ENCODE measurements at places on chromosomes 11 and 22. TPM values are rescaled to one million over a fixed set of nuclear protein-coding genes. Genes with fewer than 3 reads are reported as not detected.

MYBPC3 gene
- total RNA-seq: not detected

DRD4 gene
- total RNA-seq: 0.31 TPM

OR4S2 gene
- total RNA-seq: not detected

PRG3 gene
- not detected for total RNA-seq

DTX4 gene
- total RNA-seq: 0.24 TPM

MMP3 gene
- not detected for total RNA-seq

PSMC3 gene
- 219 TPM for total RNA-seq

PHLDA2 gene
- 2.1 TPM for total RNA-seq

GRCh38 chr22:33986167-33986771 is 66.0 kb upstream of the LARGE1 start:
- no peak overlapping the region for H3K4me3 ChIP-seq
- no peaks in the 10 kb centered on the region for H3K27me3 ChIP-seq
- no peaks in the 10 kb centered on the region for H3K4me1 ChIP-seq
- H3K36me3 ChIP-seq: no peaks in the 10 kb centered on the region
- no peak overlapping the region for H3K27ac ChIP-seq

DNA sequence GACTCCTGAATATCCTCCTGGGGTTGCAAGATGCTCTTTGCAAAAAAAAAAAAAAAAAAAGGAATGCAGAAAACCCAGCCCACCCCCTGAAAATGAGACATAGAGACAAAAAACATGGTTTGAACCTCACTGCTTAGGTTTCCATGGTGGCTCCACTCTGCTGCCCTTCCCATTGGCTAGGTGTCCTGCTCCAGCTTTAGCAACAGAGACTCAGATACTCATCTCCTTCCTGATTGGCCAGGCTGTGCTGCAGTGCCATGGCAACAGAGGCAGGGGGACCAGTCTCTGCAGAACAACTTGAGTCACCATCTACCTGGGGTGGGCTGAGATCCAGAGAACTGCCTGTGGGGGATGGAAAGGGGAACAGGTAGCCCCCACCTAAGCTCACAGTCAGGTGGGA is 17.4 kb upstream of the YWHAH start:
- H3K4me3 ChIP-seq: no peak overlapping the region
- DNase-seq: no peak
- no peaks in the 10 kb centered on the region for H3K4me1 ChIP-seq
- no peaks in the 10 kb centered on the region for H3K36me3 ChIP-seq

DNA sequence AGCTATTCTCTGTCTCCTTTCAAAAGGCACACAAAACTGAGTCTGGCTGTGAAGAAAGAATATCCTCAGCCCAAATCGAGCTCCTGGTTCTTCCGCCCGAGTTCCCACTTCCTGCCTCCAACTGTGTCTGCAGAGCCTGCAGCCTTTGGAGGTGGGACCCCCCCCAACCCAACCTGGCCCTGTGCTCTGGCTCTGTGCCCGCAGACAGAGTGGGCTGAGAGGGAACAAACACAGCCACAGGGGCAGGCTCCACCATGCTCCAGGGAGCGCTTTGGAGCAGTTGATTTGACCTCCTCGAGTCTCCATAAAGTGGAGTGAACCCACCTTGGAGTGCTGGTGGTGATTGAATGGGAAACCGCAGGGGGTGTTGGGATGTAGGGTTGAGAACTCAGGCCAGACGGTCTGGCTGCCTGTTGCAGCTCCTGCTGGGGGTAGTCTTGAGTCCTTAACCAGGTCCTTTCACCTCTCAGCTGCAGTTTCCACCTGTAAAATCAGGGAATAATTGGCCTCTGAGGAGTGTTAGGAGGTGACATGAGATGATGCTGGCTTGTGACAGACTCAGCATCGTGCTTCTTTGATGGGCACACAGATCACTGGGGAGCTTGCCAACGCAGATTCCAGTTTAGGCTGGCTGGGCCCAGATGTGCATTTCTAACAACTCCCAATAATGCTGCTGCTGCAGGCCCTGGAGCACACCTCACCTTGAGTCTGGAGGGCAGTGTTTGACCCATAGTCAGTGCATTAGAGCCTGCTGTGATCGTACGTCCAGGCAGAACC is 11.4 kb downstream of the DAGLA start:
- no peaks in the 10 kb centered on the region for H3K36me3 ChIP-seq
- H3K4me3 ChIP-seq: no peak overlapping the region
- peaks cover 14% of the 10 kb centered on the region for H3K4me1 ChIP-seq

DNA sequence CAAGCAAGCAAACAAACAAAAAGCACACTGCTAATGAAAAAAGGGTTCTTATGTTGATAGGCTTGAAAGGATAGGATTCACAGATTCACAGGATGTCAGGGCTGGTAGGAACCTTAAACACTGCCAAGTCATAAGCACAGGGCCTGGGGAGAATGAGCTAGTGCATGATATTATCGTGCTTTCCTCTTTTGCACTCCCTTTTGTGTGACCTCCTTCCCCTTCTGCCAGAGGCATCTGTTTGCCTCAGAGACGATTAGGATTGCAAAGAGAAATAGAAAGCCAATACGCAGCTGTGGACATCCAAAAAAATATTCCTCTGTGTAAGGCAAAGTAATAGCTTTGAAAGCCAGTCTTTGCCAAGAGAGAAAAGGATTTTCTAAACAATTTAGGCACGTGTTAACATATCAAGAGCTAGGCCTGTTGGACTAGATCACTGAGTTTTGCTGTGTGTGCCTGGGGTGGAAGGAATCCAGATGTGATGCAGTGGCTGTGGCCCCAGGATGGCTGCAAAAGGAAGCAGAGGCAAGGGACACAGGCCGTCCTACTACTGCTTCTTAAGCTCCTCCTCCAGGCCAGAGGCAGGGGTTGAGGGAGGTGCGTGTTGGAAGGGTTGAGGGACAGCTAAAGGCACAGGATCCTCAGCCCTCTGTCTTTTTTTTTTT is 30.6 kb downstream of the MCHR1 start:
- DNase-seq: no peak
- no peak overlapping the region for H3K4me3 ChIP-seq
- H3K27me3 ChIP-seq: no peaks in the 10 kb centered on the region
- H3K36me3 ChIP-seq: no peaks in the 10 kb centered on the region
- peaks cover 9% of the 10 kb centered on the region for H3K4me1 ChIP-seq

DNA sequence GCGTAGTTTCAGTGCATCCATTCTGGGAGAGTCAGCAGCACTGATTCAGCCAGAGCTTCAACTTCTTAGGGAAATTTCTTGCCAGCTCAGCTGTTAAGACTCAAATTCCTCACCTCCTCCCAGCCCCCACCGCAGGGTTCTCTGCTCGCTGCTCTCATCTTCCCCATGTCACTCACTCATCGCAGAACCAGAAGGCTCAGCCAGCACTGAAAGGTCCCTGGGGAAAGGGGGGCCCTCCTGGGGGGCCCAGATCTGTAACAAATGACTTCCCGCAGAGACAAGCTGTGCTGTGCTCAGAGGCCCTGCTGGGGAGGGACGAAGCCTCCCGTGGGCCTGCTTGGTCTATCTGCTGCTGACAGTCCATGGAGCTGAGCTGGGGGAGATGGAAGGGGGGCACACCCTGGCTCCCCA is 220.6 kb downstream of the NTM start:
- DNase-seq: no peak
- H3K4me1 ChIP-seq: no peaks in the 10 kb centered on the region
- no peaks in the 10 kb centered on the region for H3K36me3 ChIP-seq

DNA sequence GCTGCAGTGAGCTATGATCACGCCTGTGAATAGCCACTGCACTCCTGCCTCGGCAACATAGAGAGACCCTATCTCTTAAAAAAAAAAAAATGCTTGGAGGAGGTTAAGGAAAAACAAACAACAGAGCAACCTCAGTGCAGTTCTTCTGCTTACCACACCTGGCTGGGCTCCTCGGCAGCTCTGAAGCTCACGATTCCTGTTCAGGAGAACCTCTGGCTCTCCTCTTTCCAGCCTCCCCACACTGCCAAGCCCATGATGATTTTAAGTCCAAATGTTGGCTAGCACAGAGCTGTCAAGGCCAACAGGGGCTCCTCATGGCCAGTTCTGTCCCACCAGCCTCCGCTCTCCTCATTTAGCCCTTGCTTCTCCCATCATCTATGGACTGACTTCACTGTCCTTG is 69.7 kb upstream of the ARFGAP3 start:
- H3K36me3 ChIP-seq: no peaks in the 10 kb centered on the region
- DNase-seq: no peak
- H3K4me1 ChIP-seq: no peaks in the 10 kb centered on the region
- no peak overlapping the region for H3K27ac ChIP-seq
- no peaks in the 10 kb centered on the region for H3K27me3 ChIP-seq
- H3K4me3 ChIP-seq: no peak overlapping the region

DNA sequence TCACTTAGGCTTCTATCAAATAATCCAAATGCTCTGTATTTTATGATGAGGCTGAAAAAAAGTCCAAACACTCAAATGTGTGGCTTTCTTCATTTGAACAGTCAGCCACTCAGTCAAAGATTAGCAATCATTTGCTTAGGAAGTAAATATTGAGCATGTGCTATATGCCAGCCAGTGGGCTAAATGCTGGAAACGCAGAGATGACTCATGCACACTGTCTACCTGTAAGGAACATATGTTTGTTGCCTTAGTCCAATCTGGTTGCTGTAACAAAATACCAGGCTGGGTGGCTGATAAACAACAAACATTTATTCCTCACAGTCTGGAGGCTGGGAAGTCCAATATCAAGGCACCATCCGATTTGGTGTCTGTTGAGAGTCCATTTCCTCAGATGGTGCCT is 617.3 kb downstream of the NTM start:
- H3K27me3 ChIP-seq: no peaks in the 10 kb centered on the region
- DNase-seq: no peak
- H3K4me3 ChIP-seq: no peak overlapping the region
- H3K27ac ChIP-seq: no peak overlapping the region
- H3K36me3 ChIP-seq: no peaks in the 10 kb centered on the region

Data from CD8-positive, alpha-beta memory T cell (primary cell).